Retinal pigment epithelial cell (primary cell): ENCODE measurements at places on chromosomes 16 and 17.
A peak's percentile ranks its signal among the peaks of the same experiment; 100 is the strongest.

DNA sequence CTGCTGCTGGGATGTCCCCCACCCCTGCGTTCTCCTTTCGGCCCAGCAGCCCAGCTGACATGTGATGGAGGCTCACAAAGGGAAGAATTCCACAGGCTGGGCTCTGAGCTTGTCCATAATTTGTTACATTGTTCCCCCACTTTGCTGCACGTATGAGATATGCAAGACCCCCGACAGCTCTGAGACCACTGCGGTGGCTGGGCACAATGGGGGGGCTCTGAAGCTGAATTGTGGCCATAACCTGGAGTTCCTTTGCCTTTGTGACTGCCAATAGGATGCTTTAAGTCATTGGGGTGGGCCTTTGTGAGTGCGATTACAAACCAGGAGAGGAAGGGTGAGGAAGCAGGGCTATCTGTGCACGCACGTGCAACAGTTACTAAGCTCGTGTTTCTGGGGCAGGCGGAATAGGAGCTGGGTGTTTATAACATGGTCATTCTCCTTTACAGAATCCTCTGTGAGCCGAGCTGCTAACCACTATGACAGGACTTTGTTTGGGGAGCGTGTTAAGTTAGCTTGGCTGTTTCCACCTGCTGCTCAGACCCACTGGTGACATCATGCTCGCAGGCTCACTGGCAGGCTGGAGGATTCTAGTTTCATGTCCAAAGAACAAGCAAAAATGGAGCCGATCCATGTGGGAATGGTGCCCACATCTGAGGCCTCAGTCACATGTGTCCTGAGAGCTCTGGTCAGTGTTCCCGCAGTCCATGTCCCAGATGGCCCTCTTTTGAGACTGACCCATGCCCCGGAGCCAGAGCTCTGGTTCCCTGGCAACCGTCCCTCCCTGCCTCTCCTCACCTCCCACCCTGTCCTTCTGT lies 208.3 kb upstream of the SALL1 start:
- no peak for DNase-seq

DNA sequence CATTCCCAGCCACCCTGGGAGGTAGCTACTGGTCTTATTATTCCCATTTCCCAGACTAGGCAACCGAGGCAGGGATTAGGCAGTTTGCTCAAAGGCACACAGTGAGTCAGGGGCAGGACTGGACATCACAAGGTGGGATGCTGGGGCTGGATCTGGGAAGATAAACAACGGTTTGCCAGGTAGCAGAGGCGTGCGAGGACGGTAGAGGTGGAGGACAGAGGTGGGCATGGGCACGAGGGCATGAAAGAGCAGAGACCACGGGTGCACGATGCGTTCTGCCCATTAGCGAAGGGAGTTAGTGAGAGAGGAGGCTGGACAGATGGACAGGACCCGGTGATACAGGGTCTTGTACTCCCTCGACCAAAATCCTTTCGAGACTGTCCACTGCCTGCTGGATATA lies 148.0 kb downstream of the SDK2 start:
- no peak for DNase-seq

DNA sequence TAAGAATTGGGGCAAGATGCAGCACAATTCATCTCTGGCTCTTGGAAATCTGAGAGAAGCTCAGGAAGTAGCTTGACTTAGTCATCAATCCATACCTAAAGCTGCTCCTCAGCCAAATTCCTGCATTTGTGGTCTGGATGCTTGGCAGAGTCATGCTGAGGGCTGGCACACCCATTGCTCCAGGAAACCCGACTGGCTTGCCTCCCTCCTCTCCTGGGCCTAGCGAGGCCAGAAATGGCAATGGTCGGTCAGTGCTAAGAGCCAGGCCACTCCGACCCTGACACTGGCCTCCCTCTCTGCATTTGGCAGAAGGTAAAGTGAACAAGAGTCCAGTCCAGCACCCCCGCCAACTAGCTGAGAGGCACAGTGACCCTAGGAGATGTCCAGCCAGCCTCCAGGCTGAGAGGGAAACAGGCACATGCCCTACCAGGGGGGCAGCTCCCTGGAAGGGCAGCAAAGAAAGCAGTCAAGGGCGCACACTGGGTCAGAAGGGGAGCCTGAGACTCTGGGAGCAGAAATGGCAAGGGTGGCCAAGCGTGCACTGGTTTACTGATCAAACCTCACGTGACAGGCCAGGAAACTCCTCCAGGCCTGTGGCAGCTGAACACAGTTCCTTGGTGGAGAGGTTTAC lies 10.0 kb downstream of the POLDIP2 start:
- DNase-seq: peak; percentile 77

GRCh38 chr17:73510981-73511718 lies 133.1 kb downstream of the SDK2 start:
- no peak for DNase-seq

DNA sequence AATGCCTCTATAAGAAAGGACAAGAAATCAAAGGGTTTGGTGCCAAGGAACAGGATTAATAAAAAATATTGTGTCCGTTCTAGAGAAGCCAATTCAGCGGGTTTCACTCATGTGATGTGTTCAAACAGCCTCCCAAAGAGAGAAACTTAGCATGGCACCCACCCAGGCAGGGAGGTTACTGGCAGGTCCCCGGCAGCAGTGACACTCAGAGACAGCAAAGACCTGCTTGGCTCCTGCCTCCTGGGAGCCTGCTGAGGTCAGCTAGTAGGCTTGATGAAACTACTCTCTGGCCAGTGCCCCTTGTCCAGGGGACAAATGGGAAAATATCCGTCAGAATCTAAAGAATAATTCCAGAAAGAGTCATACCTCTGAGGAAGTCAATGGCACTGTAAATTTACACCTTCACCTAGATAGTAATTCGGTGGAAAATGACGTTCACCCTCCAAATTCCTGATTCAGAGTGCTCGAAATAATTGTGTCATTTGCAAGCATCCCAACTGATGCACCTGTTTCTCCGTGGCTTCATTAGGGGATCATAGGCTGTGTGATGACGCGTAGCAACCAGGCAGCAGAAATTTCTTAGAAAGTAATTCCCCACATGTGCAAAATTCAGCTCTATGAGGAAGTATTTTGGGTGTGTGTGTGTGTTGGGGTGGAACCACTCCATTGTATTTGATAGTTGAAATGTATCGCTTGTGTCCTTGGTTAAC lies 481.5 kb upstream of the ZFHX3 start:
- DNase-seq: no peak

GRCh38 chr17:42017866-42018200 lies 594 bp upstream of the DNAJC7 start:
- DNase-seq: no peak

DNA sequence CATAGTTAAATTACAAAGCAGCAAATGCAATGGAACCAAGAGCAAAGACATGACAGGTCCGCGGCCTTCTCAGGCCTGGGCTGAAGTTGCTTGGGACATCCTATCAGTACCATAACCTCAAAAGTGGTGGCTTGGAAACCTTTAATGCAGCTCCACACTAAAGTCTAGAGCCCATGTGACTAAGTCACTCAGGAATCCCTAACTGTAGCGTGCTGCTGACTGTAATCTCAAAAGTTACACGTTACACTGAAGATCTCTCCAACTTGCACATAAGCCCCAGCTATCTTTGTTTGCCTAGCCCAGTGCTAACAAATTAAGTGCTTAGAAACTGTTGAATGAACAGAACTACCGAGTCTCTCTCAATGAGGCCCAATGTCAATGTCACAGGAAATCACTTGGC lies 27.8 kb downstream of the NUP88 start:
- no peak for DNase-seq

DNA sequence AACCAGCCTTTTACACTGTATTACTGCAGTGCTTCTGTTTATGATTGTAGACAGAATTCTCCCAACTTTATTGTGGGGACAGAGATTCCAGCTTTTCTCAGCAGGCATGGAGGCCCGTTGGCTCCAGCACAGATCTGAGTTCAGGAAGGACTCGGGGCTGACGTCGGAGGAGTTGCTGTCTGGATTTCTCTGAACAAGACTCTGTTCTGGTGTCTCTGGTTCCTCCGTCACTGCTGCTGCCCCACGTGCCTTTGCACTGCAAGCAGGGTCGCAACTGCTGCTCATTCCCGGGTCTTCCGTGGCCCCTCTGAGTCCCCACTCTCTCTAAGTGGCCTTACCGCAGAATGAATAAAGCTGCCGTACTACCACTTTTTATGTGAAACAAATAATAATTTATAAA lies 88.4 kb downstream of the BANP start:
- DNase-seq: no peak

GRCh38 chr17:56624309-56624708 lies 30.8 kb downstream of the NOG start:
- peak; percentile 12 for DNase-seq

- DNase-seq: no peak
Observed at GRCh38 chr17:18156171-18156975, 27.3 kb upstream of the ALKBH5 start.

DNA sequence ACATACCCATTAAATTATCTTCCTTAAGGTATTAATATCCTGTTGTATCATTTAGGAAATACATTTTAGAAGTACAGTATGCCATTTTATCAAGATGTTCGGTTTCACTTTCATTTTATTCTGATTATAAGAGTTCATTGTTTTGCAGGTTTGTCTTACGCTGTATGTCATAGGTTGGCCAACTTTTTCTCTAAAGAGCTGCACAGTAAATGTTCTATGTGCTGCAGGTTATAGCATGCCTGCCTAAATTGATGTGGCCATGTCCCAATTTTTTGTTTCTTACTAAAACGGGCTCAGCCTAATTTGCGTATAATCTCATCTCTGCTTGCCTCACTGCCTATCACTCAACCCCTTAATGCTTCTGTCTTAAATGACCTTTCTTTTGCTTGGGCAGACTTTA lies 126.4 kb downstream of the USP22 start:
- DNase-seq: no peak

DNA sequence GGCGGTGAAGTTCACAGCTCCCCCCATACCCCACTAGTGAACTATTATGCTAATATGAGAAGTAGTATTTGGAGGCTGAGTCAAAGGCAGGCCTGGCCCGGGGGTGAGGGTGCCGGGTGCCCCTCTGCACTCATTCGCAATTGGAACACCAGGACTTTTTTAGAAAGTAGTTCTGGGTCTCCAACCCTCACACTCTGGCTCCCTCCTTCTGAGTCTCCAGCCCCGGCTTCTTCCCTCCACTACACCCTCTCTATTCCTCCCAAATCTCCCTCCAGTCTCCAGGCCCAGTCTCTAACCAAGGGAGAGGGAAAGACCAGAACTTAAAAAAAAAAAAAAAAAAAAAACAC lies 11.3 kb upstream of the HOXB2 start:
- no peak for DNase-seq

DNA sequence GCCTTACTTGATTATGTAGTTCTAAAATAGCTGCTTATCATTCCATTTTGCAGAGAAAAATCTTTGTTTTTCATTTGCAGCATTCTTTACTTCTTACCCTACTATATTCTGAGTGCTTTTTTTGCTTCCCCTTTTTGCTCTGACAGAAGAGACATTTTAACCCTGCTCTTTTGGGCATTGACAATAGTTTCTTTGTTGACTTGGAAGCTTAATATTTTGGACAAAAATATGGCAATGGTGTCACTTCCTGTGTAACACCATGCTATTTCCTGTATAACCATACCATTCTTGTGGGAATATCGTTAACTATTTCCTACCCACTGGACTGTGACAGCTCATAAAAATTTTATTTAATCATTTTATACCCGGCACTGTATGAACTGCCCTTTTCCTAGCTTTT lies 747.1 kb downstream of the CDH8 start:
- DNase-seq: no peak

DNA sequence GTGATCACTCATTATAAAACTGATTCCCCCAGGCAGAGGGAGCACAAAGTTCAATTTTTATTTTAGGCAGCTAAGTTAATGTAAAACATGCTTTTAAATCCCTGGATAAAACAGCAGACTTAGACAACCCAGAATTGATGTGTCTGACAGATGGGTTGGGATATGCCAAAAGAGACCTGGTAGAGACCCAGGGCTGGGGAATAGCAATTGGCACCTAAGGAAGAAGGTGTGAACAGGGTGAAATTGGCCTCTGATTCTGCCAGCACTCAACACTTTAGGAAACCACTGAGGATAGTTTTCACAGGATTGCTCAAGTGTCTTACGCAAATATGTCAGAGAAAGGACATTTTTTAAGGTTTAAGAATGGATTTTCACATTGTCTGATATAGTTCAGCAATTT lies 938.2 kb upstream of the CDH8 start:
- DNase-seq: no peak

GRCh38 chr17:79027925-79028491 lies 4.0 kb downstream of the C1QTNF1 start:
- no peak for DNase-seq

GRCh38 chr16:14042706-14043105 lies 28.4 kb upstream of the MRTFB start:
- DNase-seq: no peak

DNA sequence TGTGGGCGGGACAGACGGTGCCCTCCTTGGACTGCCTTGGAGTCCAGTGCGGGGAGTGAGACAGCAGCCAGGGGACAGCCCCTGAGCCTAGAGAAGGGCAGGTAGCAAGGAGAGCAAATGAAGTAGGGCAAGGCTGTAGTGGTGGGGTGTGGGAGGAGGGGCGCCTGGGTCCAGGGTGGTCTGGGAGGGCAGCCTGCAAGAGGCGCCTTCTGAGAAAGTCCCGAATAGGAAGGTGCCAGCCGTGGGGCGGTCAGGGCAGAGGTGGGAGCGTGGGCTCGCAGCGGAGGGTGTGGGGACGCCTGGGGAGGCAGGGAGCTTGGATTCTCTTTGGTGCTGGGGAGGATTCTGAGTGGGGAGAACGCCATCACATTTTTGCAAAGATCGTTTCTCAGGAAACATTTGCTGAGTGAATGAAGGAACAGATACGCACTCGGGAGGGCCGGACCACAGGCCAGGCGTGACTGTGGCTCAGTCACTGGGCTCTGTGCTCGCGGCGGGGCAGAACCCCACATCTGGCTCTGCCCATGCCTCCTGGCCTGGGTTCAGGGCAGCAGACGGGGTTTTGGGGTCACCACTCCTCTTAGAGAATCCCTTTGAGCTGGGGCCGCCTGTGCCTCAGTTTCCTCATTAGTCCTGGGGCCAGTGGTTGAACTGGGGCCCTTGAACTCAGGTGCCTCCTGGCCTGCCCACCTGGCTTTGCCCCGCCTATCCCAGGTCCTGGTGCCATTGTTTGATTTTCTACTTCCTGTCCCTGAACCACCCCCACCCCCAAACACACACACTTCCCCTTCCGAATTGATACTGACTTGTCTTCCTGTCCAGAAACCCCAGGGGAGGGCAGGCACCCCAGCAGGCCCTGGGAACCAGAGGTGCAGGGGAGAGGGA lies 4.2 kb downstream of the SNN start:
- DNase-seq: no peak

GRCh38 chr16:63697736-63698135 lies 1424.1 kb downstream of the CDH11 start:
- no peak for DNase-seq

GRCh38 chr17:79542718-79543117 lies 68.1 kb downstream of the RBFOX3 start:
- no peak for DNase-seq

DNA sequence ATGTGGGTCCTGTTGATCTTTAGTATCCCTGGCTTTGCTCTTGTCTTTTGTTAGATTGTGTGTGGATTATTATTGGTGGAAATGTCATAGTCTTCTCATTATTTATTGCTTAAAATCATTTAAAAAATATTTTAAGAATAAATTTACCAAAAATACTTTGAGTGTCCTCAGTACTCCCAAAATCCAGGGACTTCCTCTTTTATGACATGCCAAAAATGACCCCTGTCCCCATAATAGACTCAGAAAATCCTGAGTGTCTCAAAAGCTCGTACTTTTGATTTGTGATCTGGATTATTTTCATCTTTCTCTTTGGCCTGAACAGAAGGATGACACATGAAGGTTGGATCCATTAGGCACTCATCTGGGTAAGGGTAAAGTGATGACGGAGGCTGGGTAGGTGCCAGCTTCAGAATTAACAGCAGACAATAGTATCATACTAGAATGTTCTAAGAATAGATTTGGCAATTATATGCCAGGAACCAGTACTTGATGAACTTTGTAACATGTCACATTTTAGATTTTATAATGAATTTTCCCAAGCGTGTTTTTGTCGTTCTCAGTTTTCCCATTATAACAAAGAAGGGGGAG lies 602.2 kb upstream of the CDH8 start:
- DNase-seq: no peak
